Activated CD8-positive, alpha-beta T cell treated with anti-CD3 and anti-CD28 coated beads, Interleukin-2, amount 10 ng/mL, durations not matched to agents 7 days and 5 days (primary cell): ENCODE measurements at places on chromosomes 1 and 21.
A peak's percentile ranks its signal among the peaks of the same experiment; 100 is the strongest.

- DNase-seq = peak; percentile 53
These were observed 39.8 kb downstream of the HTR6 start for GRCh38 chr1:19704247-19705113.

DNA sequence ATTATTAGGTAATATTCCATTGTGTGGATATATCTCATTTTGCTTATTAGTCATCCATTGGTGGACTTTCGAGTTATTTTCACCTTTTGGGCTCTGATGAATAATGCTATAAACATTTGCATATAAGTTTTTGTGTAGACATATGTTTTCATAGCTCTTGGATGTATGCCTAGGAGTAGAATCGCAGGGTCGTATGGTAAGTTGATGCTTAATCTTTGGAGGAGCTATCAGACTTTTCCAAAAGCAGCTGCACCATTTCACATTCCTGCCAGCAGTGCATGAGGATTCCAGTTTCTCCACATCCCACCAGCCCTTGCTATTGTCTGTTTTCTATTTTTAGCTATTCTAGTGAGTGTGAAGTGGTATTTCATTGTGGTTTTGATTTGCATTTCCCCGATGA, 120.3 kb upstream of the TMEM51 start:
- no peak for DNase-seq

DNA sequence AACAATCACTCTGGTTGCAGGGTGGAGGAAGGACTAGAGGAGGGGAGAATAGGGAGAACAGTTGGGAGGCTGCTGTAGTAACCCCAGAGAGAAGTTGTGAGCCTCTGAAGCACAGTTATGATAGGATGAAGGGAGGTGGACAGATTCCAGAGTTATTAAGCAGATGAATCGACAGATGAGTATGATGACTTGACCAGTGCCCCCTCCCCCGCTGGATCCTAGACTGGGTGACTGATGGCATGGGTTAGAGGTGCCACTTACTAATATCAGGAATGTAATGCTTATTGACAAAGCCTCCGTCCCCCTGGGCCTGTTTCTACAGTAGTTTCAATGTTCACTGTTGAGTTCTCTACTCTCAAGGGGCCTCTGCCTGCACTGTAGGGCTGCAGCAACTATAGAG, 14.0 kb upstream of the TIPRL start:
- no peak for DNase-seq

DNA sequence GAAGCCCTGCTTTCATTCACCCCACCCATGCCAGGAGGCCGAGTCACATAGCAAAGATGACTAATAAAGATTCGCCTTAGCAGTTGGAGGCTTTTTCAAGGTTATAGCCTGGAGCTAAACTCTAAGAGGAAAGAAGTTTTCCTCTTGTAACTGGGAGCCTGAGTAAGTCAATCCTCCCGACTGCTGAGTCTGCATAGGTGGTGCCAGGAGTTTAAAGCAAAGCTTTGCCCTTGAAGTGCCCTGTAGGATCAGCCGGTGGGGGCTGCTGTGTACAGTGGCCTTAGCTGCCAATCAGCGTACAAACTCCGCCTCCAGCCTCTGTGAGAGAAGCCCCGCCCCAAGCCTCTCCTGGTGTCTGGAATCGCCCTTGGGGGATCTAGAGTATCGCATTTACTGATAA, 147.5 kb upstream of the SPATA6 start:
- DNase-seq = no peak
